ENCODE measurements at places on chromosomes 2 and 18.
A peak's percentile ranks its signal among the peaks of the same experiment; 100 is the strongest.

- DNase-seq = no peak
These were observed at the start of gene MARCHF4 for GRCh38 chr2:216371721-216372702. Gene MARCHF4 (minus strand): TSS chr2:216372483. CDS start chr2:216370260, 2,223 bp downstream.

- DNase-seq = no peak
These were observed 528.3 kb downstream of the CMPK2 start for GRCh38 chr2:6337472-6337820.

DNA sequence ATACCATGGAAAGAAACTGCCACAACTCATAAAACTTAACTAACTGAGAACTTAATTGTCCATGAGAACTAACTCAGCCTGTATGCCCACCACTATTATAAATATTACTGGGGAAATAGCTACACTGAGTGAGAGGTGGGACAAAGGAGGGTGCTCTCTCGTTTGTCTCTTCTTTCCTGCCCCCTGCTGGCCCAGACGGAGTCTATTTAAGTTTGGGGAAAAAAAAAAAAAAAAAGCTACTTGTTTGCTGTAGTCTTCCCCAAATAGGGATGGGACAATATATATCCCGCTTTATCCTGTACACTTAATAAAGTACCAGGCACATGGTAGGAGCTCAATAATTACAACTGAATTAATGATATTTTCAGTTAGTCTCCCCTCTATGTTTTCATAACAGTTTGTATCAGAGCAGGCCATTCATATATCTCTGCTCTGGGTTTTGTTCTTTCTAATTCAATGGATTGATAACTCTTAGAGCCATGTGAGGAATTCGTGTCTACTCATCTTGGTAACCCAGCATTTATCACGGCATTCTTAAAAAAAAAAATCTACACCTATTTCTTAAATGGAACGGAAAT is 647.6 kb upstream of the PKDCC start:
- no peak for DNase-seq

DNA sequence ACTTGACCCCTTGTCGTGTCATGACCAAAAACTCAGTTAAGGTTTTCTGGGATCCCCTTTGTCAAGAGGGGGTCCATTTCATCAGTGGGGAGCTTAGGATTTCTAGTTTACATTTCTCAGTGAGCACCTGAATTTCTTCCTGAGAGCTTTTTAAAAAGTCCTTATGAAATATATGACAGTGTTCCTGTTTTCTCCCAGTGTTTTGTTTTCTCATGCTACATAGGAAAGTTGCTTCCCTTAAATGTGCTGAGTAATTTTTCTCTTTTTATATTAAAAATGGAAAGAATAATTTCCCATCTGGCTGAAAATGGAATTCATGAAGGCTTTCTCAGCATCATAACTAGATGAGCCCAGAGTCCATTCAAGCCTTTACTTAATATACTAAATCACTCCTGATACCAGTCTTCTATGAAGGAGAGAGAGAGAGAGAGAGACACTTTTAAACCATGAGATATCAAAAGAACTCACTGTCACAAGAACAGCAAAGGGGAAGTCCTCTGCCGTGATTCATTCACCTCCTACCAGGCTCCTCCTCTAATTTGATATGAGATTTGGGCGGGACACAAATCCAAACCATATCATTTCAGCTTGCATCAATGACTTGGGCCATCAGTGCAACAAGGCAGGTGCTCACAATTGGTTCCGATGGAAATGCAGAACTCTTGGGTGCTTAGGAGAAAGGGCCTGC is 61.1 kb downstream of the XRCC5 start:
- DNase-seq = peak; percentile 13

GRCh38 chr18:60066219-60066975 is 166.6 kb downstream of the PMAIP1 start:
- DNase-seq = no peak

- peak; percentile 16 for DNase-seq
These were observed 172.2 kb upstream of the MYO3B start for GRCh38 chr2:170005702-170006101.

- peak; percentile 20 for DNase-seq
These were observed 963 bp downstream of the INPP1 start for GRCh38 chr2:190344276-190344827.

GRCh38 chr2:220434385-220434784 is 807.0 kb downstream of the SLC4A3 start:
- DNase-seq = no peak

- DNase-seq = no peak
These were observed 10.6 kb downstream of the PTPRM start for GRCh38 chr18:7577706-7578105.

GRCh38 chr18:77248873-77249568 is 627 bp upstream of the GALR1 start:
- DNase-seq = no peak

- DNase-seq = no peak
These were observed 110.9 kb upstream of the SP3 start for GRCh38 chr2:174076040-174076439.

- DNase-seq = no peak
These were observed 522 bp downstream of the MBD1 start for GRCh38 chr18:50280707-50281294.

- no peak for DNase-seq
These were observed 302.8 kb downstream of the NCKAP5 start for GRCh38 chr2:133265432-133265949.

DNA sequence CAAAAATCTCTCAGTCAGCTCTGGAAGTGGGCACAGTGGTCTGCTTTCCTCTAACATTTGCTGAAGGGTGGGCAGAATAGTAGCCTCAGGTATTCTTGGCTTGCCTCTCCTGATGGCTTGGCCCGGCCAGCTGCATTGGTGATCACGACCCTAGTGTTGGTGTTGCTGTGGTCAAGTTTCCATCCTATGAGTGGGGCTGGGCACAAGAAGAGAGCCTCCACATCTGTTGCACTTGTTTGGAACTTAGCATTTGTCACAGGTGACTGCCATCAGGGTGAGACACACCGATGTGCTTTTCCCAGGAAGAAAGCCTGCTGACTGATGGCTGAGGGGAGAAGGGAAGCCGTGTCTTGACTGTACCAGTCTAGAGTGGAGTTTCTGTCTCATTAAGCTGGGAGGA is 33.1 kb upstream of the SNORC start:
- no peak for DNase-seq

GRCh38 chr2:30149513-30149912 is 2.7 kb downstream of the YPEL5 start:
- DNase-seq = no peak

GRCh38 chr2:135744760-135745314 is 3.2 kb downstream of the UBXN4 start:
- peak; percentile 44 for DNase-seq

DNA sequence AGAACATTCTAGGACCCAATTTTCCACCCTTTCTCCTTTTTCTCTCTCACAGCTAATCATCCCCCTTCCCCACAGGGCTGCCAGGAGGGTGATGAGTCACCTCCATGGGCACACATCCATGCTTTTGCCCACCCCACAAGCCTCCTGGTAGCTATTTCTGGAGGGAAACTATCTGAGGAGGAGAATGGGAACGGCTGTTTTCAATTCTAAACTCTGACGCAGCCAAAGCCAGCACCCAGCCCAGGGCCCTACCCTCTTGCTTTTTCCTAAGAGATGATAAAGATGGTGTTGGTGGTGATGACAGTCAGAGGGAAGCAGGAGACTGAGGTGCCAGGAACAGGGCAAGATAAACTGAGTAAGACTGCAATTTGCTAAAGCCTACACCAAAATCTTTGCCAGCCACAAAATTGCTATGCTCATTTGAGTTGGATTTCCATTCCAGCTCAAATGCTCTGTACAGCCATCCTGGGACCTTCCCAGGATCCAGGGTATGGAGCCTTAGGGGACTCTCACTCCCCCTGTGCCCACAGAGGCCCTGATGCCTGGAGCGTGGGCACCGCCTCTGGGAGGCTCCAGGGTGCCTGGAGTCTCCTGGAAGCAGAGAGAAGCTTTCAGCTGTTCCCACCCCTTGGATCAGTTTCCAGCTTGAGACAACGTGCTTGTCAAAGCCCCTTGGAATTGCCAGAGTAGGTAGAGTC is 62.0 kb upstream of the FZD7 start:
- peak; percentile 41 for DNase-seq

GRCh38 chr2:219907011-219907365 is 279.6 kb downstream of the SLC4A3 start:
- DNase-seq = no peak

- DNase-seq = peak; percentile 93
These were observed 73.8 kb downstream of the KIF5C start for GRCh38 chr2:148948868-148949267.

DNA sequence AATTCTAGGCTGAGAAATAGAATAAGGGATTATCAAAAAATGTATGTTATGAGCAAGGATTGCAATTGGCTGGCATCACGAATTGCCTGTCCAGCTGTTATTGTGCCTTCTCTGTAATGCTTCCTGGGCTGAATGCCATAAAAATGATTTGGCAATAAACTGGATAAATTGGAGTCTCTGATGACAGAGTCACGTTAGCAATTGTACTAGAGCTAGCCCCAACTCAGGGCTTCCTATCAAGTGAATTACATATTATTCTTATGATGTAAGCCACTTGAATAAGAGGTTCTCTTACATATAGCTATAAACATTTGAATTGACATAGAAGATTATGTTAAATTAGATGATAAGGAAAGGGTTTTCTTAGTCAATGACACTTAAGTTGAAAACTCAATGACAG is 607.5 kb upstream of the REG3G start:
- no peak for DNase-seq

DNA sequence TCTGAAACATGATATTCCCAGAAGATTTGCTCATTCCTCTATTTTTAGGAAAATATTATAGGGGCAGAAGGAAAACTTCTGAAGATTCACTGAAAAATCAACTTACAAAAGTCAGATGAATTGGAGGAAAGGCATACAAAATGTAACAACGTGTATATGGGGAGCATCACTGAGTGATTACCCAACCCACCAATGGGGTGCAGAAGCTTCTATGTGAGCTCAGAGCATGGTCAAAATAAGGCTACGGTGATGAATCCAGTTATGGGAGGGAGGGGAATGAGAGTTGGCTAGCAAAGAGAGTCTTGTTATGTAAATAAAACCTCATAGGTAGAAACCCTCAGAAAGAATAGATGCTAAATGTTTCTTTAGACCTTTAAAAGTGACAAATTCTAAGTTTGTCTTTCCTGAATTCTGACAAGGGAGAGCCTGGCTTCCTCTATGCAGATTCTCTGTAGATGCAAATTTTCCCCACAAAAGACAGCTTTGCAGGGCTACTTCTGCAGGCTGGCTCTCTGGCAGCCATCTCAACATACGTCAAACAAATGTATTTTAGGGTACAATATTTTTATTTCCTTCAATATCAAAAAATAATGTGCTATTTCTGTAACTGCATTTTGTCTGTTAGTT is 171.4 kb upstream of the NDUFV2 start:
- DNase-seq = no peak

DNA sequence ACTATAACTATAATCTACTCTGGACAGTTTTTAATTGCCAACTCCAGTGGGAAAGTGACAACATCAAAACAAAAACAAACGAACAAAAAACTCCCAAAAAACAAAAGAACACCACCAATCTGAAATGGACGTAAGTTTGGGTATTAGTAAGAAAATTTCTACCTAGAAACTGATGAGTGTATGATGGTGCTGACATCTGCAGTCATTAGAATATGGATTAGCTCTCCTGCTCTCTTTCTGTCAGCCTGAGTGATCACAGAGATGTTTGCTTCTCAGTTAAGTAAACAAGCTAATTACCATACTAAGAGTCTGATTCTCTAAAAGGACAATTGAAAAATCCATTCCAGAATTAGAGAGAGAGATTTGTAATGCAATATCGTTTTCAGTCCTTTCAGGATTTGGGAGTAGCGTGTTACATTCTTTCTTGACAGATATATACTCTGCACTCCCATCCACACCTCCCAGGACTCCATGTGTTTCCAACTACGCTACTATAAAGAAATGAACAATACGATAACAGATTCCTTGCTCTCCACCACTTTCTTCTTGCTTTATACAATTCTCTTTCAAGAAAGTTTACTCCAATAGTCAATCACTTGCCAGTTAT is 1347.4 kb upstream of the PIK3C3 start:
- DNase-seq = no peak

DNA sequence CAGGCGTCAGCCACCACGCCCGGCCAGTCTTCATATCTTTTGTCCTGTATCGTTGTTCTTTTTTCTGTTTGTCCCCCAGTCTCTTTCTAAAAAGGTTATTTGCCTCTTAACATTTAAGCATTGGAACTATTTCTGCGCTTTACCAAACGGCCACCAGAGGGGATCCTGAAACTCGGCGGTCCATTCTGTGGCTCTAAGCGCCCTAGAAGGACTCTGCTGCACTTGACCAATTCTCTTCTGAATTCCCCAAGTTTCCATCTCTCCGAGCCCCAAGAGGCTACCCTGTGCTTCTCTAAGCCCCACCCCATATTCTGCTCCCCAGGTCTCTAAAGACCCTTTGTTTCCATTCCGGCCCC is 33.1 kb upstream of the REG3G start:
- DNase-seq = no peak

- no peak for DNase-seq
These were observed 172.3 kb downstream of the SMAD7 start for GRCh38 chr18:48778344-48779011.

Measured in MV-4-11 (cell line).